ENCODE measurements at places on chromosomes 11 and 22. TPM values are rescaled to one million over a fixed set of nuclear protein-coding genes. Genes with fewer than 3 reads are reported as not detected.

DNA sequence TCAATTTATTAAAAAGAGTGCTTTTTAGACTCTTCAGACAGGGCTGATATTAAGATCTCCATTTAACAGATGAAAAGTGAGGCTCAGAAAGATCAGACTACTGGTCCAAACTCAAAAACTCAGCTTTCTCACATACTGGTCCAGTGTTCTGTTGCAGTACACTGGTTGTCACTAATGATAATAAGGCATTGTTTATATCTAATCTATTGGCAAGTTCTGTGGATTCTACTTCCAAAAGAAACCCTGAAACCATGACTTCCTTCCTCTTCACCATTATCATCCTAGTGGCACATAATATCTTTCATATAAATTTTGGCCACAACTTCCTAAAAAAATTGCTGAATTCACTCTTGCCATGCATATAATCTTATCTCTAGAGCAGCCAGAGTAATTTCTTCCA lies 36.9 kb downstream of the F2 start:
- no peak for DNase-seq

DNA sequence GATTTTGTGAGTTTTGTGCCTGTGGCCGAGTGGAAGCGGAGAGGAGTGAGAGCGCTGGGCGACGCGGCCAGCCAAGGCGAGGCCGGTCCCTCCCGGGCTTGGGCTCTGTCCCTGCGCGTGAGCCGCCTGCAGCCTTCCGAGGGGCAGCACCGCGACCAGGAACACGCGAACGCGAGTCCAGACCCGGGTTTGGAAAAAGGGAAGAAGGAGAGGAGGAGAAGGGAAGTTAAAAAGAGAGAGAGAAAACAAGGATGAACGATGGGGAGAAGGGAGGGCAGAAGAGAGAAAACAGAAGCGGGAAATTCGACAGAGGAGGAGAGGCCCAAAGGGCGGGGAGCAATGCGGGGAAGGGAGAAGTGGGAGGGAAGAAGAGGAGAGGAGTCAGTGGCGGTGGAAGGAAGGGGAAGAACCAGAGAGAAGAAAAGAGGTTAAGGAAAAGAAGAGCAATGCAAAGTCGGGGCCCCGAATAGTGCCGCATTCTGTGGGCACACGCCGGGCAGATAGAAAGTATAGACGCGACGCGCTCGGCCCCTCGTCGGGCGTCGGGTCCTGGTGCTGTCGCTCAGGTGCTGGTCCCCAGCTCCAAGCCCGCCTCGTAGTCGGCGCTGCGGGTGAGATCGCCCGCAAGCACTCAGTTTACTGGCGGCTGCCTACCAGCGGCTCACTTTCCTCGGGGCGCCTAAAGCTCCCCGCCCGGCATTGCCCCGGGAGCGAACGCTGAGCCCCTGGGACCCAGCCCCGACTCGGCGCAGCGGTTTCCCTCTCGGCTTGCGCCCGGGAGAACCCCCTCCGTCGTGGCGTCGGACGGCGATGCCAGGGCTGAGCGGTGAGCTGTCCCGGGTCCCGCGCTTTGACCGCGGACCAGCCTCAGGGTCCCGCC lies 2.8 kb upstream of the BARX2 start:
- DNase-seq, result peak; percentile 10

DNA sequence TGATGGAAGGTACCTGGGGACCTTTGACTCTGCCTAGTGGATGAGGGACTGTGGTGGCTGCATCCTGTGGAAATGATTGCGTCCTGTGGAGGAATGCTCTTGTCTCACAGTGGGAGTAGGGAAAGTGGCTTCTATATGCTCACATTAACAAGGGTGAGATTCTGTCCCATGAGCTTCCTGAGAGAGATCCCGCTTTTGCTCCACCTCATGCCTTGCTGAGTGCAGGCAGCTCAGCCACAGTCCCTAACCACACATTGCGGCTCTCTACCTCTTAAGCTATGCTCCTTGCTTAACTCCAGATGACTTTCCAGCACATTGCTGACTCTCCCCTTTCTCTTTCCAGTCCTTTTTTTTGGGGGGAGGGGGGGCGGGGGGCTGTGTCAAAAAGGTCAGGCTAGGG lies 45.0 kb downstream of the TEAD1 start:
- no peak for DNase-seq

DNA sequence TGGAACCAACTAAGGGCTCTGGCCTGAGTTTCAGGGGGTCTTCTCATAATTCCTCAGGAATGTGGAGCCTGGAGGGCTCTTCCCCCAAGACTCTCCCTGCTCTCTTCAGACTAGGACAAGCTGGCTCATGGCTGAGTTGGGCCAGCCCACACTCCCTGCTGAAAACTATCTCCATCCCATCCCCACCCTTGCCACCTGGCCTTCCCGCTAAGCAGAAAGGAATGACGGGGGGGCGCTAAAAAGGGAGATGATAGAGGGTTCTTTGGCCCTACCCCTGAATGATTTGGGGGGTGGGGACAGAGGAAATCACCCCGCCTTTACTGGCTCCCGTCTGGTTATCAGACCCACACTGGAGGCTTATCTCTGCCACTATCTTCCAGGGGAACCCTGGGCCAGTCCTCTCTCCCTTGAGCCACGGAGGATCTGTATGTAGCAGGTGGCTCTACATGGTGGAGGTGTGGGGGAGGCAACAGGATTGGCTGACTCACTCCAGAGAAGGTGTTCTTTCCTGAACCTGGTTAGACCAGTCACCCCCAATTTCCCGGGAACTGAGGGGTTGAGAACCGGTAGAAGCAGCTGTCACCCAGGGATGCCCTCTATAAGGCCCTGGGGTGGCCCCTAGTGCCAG lies 5.7 kb downstream of the SMTN start:
- no peak for DNase-seq

The RPUSD4 gene
- total RNA-seq, result 21.3 TPM

Measured in GM23248 (cell line).